ENCODE measurements at places on chromosomes 6 and 20.

DNA sequence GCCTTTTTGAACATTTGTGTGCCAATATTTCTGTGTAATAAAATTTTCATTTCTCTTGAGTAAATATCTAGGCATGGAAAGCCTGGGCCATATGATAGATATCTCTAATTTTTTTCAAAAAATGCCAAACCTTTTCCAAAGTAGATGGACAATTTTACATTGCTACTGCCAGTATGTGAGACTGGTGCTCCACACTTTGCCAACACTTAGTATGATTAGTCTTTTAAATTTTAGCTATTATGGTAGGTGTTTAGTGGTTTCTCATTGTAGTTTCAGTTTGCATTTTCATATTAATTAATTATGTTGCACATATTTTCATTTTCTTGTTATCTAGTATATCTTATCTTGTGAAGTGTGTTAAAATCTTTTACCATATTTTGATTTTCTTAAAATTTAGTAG, 52.0 kb downstream of the TBXT start:
- no peak for DNase-seq

DNA sequence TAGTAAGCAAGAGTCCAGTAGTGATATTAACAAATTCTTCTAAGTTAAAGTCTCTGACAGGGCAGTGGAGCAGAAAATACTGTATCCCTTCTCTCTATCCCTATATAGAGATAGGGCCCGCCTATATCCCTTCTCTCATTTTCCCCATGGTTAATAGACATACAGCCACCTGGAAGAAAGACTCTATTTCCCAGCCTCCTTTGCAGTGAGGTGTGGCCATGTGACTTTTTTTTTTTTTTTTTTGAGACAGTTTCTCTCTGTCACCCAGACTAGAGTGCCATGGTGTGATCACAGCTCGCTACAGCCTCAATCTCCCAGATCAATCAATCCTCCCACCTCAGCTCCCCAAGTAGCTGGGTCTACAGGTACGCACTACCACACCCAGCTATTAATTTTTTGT, 16.7 kb upstream of the CDK5RAP1 start:
- DNase-seq, result no peak

- DNase-seq, result no peak
Measured at GRCh38 chr6:73409395-73409794, 14.8 kb downstream of the DDX43 start.

DNA sequence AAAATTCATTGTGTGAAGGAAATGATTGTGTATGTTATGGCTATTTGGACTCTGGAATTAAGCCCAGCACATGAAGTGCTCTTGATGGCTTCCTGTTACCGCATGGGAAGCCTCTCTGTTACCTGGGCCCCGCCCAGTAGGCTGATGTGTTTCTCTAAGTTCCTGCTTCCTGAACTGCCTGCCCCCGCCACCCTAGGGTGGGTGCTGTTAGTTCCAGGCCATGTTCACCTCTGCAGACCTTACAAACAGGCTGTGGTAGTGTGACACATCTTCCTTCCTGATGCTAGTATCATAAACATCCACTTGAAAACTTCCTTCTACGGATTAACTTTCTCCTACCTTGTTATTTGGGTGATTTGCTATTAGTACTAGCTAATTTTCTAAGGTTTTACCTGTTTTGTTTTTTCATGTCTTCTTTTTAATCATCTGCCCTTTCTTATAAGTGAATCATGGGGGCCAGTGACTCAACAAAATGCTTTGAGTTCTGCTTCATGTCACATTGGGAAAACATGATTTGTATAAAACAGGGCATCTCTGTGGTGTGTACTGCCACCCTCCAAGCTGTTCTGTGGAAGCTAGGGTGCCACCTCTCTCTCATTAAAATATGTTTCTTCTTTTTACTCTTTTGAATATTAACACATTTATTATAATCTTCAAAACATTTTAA, 40.6 kb downstream of the SH3BGRL2 start:
- DNase-seq, result peak; percentile 50

DNA sequence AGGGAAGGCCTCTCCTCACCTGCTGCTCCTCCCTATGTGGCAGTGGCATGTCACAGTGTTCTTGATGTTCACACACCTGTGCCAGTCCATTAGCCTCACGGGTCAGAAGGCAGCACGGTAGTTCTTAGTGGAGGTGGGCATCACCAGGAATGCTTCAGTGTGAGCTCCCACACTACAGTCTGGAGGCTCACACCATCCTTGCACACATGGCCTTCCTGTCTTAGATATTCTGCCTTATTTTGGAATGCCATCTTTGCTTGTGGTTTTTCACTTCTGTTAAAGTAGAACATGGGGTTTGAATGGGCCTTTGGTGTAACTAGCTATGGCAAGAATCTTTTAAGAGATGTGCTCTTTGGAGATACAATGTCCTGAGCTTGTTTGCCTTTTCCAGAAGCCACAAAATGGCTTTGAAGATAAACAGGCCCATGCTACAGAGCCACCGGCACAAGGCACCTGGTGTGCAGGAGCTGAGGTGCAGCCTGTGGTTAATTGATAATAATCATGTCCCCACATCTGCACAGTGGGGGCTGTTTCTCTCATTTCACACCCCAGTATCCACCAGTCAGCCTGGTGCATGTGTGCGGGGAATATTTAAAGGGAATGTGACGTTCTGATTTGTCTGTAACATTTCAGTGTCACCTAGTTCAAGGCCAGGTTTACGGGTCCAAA, 3.2 kb upstream of the SLC17A9 start:
- DNase-seq, result no peak

DNA sequence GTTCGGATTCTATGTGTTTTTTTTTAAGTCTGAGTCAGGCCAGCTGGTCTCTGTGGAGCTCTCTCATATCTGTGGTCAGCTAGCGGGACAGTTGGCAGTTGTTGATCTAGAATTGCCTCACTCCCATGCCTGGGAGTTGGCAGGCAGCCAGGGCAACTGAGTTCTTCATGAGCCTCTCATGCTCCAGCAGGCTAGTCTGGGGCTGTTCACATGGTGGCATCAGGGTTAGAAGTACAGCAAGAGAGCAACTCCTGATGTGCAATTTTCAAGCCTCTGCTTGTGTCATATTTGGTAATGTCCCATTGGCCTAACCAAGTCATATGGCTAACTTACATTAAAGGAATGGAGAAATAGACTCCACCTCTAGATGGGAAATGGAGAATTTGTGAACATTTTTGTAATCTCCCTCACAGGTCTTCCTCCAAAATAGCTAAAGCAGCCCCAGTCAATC, 6.7 kb upstream of the IFT52 start:
- no peak for DNase-seq

DNA sequence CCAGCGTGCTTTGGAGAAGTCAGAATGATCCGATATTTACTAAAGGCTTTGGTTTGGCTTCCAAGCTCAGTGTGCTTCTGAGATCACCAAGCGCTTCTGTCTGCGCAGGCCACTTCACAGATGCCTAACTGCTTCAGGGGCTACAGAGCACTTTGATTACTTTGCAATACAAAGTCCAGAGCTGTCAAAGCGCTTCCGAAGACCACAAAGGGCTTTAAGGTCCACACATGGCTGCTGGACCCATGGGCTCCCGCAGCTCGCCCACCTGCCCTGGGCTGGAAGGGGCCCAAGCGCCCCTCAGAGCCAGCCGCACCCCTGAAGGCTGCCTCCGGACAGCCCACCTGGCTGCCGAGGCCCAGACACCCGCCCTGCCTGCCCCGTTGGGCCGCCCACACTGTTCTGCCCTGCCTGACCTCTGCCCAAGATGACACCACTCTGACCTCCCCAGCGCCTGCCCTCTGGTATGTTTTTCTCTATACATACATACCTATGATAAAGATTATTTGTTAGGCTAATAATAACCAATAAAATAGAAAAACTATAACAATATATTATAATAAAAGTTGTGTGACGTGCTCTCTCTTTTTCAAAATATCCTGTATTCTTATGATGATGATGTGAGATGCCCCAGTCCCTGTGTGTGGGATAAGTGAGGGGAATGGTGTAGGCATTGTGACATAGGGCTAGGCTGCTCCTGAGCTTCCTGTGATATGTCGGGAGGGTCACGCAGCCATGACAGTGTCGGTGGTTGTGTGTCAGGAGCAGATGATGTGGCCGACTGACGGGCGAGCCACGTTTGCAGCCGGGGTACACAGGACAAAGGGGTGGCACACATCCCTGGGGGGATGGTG, 22.6 kb downstream of the DYNLT1 start:
- DNase-seq, result no peak

DNA sequence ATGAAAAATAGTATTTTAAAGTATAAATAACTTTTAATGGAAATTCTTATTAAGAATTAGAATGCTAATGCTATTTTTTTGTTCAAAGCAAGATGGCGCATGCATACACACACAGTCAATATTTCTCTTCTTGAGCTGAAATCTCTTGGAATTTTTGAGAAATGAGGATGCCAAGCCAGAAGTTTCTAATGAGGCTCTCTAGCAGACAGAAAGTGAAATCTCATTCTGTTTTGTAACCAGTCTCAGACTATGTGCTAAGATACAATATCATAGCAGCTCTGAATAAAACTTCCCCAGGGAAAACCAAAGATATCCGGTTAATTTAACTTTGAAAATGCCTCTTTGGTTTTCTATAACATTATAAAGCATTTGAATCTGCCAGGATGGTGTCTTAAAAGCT, 97.2 kb upstream of the HDAC2 start:
- DNase-seq, result no peak

DNA sequence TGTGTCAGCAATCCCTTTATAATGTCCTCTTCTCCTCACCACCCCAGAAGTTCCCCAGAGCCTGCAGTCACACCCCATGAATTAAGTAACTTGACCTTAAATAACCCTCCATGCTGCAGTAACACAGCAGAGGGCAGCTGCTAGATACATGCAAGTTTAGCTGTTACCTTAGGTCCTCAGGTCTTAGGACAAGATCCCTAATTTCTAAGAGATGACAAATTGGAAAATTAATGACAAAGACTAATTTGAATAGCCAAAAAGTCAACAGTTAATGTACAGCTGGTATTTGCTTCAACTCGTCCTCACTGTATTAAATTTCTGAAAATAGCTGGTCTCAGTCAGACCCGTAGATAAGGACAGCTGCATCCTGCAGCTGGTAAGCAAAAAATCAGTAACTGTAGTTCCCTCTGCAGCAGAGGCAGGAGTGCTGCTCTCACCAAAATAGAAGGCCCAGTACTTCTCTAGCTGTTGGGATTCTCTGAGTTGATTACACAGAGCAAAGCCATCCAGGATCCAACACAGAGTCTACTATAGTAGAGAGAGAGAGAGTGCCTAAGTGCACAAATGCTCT, 62.4 kb downstream of the TNFRSF21 start:
- no peak for DNase-seq

- no peak for DNase-seq
Measured at GRCh38 chr6:99334526-99335127, 14.8 kb downstream of the FAXC start.

DNA sequence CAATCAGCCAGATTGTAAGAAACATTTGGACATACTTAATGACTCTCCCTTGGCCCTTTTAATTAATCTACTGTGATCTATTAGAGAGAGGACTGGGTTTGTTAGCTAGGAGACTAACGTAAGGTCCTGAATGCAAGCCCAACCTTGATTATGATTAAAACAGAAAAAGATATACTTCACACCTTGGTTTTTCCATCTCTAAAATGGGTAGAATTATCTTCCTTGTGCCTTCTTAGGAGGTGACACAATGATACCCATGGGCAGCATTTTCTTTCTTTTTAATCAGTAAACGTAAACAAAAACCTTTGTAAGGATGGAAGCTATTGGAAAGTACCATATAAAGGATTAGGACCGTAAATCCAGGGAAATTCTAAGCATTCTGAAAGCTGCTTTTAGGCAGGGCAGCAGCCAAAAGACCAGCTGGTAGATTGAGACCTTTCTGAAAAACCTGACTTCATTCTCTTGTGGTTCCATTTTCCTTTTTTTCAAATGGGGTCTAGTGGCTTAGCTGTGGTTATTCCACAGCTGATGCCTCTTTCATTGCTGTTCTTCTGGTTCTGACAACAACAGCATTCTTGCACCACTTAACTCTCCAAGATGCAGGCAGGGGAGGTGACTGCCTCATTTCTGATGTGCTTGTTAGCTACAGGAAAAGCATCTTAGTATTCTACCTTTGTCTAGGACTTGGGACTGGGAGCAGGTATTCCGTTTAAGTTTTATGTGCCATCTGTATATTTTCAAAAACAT, 27.4 kb downstream of the RREB1 start:
- DNase-seq, result no peak
